ENCODE measurements at places on chromosomes 11 and 22.

GRCh38 chr11:88404391-88404790, 66.9 kb upstream of the CTSC start:
- no peak for DNase-seq

GRCh38 chr11:111176603-111177002, 68.9 kb upstream of the POU2AF2 start:
- no peak for DNase-seq

DNA sequence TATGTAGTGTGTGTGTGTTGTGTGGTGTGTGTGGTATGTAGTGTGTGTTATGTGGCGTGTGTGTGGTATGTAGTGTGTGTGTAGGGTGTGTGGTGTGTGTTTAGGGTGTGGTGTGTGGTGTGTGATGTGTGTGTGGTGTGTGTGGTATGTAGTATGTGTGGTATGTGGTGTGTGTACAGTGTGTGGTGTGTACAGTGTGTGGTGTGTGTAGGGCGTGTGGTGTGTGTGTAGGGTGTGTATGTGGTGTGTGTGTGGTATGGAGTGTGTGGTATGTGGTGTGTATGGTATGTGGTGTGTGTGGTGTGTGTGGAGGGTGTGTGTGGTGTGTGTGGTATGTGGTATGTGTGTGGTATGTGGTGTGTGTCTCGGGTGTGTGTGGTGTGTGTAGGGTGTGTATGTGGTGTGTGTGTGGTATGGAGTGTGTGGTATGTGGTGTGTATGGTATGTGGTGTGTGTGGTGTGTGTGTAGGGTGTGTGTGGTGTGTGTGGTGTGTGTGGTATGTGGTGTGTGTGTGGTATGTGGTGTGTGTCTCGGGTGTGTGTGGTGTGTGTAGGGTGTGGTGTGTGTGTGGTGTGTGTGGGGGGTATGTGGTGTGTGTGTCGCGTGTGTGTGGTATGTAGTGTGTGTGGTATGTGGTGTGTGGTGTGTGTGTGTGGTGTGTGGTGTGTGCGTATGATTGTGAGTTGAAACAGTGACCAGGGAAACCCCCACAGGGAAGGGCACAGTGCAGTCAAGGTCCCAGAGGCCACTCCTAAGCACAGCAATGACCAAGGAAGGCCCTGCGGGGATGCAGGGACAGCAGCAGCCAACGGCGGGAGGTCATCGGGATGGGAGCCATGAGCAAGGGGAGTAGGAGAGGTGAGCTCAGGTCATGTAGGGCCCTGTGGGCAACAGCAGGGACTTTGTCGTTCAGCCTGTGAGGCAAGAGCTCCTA, 2.9 kb upstream of the PPP6R2 start:
- DNase-seq = no peak

GRCh38 chr11:134071306-134071705, 2.4 kb downstream of the JAM3 start:
- no peak for DNase-seq

GRCh38 chr11:114745150-114745671, 66.9 kb downstream of the NXPE2 start:
- DNase-seq = no peak

- no peak for DNase-seq
These were observed 930.4 kb downstream of the OPCML start for GRCh38 chr11:132601875-132602274.

DNA sequence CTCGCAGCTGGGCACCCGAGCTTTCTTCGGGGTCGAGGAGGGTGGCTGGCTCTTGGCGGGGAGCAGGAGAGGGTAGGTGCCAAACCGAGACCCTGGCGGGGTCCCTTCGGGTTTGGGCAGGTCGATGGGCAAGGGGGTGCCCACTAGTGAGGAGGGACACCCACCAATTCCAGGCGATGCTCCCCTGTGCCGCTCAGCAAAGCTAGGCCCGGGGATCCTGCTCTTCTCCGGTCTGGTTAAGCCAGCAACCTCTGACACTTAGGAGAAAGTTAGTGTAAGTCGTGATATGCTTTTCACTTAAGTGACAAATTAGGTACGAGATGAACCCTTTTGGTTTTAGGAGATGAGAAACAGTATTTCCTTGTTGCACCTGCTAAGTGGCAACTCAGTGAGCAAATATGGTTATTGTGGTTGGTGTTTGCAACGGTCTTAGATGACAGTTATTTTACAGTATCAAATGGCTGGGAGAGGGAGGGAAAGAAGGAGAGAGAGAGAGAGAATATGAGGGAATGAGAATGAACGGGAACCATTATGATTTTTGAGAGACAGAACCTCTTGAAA, 565 bp downstream of the NUCB2 start:
- DNase-seq = no peak

- no peak for DNase-seq
These were observed 9.1 kb downstream of the FAM111A start for GRCh38 chr11:59151761-59152160.

DNA sequence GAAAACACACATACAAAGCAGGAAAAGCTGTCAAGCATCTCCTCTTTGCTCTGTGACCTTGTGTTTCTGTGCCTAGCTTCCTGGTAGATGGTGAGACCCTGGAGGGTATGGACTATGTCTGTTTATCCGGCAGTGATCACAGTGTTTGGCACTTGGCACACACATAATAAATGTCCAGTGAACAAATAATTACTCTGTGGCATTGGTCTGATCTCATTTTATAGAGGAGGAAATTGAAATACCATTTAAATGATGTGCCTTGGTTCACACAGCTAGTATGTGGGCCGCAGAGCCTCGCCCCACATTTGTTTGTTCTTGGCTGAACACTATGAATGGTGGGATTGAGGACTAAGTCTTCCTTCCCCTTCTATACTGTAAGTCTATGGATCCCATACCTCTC, 104.7 kb upstream of the SPON1 start:
- DNase-seq = no peak
